ENCODE measurements at places on chromosomes 7 and 10.
A peak's percentile ranks its signal among the peaks of the same experiment; 100 is the strongest.

- no peak for DNase-seq
These were observed 558 bp downstream of the ARHGAP22 start for GRCh38 chr10:48604039-48604990.

DNA sequence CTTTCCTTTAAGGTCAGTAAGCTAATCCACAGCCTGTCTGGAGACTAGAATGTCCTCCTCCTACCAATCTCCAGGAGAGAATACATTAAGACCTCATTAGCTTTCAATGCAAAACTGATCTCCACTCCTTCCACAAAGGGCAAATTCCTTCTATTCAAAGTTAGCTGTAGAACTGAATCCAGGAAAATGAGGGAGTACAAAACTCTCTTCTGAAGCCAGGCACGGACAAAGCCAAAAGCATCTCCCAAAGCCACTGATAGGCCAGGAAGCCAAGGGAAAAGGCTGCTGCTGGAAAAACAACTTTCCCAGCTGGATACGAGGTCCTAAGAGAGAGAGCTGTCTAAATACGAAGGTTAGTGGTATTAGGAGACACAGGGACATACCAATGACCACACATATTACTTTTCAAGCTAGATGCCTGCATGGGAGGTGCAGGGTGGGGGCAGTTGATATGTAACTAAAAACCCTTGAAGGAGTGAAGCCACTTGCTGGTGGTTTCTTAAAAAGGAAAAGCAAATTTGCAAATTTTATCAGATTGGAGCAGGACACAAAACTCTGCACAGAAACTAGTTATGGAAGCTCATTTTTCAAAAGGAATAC is 43.6 kb downstream of the MKX start:
- DNase-seq, result no peak

GRCh38 chr7:36630112-36630650 is 94.1 kb downstream of the AOAH start:
- no peak for DNase-seq

GRCh38 chr10:83253011-83253671 is 886.2 kb upstream of the GHITM start:
- no peak for DNase-seq

- DNase-seq, result no peak
These were observed 25.0 kb downstream of the GPER1 start for GRCh38 chr7:1112625-1113547.

- no peak for DNase-seq
These were observed 4.0 kb downstream of the INPP5A start for GRCh38 chr10:132541601-132542011.

DNA sequence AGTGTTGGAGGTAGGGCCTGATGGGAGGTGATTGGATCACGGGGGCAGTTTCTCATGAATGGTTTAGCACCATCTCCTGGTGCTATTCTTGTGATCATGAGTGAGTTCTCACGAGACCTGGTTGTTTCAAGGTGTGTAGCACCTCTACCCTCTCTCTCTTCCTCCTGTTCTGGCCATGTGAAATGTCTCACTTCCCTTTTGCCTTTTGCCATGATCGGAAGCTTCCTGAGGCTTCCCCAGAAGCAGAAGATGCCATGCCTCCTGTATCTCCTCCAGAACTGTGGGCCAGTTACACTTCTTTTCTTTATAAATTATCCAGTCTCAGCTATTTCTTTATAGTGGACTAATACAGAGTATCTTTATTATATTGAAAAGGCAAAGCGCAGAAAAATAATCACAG is 90.1 kb downstream of the FAM171A1 start:
- DNase-seq, result no peak

DNA sequence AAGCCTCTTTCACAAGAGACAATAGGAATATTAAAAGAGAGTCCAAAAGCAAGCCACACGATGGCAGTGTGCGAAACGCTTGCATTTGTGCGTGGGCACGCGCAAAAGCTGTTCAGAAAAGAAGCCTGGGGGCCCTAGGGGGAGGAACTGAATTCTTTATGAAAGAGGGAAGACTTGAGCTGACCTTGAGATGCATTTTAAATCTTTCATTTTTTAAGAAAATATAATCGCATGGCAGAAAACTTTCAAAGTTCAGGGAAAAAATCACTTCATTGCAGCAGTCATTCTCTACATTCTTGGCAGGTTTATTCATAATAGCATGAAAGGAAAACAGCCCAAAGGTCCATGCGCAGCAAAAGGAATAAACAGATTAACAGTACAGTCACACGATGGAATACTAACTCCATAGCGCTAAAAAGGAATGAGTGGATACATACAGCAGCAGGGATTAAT is 206.5 kb upstream of the PRKCQ start:
- DNase-seq, result no peak

DNA sequence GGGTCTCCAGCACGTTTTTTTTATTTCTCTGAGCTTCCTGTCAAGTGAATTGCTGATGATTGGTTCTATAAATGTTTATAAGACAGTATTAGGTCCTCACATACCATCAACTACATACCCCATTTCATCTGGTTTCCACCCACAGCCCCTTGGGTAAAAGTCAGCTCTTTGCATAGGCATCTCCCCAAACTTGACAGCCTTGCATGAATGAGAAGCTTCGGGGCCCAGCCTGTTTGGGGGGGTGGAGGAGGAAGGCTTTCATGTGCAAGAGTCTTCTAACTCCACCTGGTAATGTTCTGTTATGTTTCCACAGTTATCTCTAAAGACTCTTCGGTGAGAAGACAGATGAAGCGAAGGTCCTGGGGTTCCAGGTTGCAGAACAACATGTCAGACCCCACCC is 75.4 kb downstream of the SCRN1 start:
- no peak for DNase-seq

DNA sequence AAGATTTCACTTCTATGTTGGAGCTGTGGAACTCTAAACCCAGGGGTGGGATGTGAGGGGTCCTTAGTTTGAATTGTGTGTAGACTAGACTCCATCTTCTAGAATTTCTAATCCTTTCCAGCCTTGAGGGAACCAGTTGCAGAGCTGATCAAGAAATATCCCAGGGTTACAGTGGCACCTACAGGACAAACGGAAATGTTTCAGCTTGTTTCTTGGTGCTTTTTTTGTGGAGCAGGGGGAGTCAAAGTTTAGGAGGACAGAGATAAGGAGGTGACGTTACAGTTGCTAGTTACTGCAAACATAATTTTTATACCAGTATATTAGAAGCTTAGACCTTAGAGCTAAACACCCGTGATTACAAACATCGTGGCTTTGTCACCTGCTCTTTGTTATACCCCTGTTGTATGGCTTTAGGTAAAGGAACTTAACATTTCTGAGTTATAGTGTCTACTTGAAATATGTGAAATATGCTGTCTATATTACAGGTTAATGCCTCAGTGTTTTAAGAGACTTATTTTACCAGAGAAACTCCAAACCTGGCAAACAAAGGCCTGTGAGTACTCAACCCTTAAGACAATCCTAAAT is 84.5 kb upstream of the DYNC1I1 start:
- DNase-seq, result no peak

DNA sequence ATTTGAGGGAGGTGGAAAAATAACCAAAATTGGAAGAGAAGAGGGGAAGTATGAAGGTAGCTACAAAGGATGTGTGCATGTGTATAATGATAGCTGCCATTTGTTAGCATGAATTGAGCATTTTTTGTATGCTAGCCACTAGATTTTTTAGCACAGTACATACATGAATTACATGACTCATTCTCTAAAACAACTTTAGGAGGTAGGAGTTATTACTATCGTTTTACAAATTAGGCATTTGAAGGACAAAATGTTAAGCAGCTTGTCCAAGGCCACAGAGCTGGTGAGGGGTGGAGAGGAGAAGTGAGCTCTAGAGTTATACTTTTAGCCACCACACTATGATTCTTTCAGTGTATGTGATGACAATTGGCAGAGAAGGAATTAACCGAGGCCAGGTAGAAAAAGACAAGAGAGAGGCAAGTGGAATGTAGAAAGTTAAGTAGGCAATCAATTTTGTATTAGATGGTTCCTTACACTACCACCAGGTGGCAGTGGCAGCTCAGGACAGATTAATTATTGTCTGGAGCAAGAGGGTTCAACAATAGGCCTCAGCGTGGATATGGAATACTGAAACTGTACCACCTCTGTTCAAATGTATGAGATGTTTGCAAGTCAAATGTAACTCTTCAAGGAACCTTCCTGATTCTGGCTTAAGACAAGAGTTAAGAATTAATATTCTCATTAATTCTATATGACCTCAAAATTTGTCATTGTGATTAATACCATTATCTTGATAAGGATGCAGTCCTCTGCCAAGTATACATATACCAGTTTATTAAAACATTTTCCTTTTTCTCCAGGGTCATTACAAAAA is 128.0 kb downstream of the MBL2 start:
- peak; percentile 33 for DNase-seq

- DNase-seq, result no peak
These were observed 161.0 kb upstream of the POT1 start for GRCh38 chr7:125090596-125090995.

GRCh38 chr7:2499719-2500430 is 19.7 kb upstream of the LFNG start:
- no peak for DNase-seq

- no peak for DNase-seq
These were observed 146.5 kb upstream of the PRSS1 start for GRCh38 chr7:142602756-142603155.

DNA sequence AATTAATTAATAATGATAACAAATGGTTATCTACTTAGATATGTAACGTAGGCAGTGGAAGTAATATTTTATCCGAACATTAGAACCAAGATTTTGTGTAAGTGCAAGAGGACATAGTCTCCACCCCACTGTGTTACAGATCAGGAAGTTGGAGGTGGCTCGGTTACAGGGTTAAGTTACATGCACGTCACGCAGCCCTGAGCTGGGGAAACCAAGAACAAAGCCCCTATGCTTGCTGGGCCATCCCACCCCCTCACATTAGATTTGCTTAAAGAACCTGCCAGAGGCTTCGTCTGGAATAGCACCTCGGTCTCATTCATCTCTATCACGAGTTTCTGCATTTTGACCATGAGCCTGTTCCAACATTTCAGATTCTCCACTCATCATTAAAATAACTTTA is 214.1 kb downstream of the ADARB2 start:
- DNase-seq, result no peak

GRCh38 chr7:111919631-111920179 is 286.5 kb downstream of the DOCK4 start:
- DNase-seq, result no peak

- DNase-seq, result no peak
These were observed 12.2 kb downstream of the ADAM8 start for GRCh38 chr10:133264461-133264860.

- no peak for DNase-seq
These were observed 3.3 kb downstream of the PCDH15 start for GRCh38 chr10:54797636-54798321.

DNA sequence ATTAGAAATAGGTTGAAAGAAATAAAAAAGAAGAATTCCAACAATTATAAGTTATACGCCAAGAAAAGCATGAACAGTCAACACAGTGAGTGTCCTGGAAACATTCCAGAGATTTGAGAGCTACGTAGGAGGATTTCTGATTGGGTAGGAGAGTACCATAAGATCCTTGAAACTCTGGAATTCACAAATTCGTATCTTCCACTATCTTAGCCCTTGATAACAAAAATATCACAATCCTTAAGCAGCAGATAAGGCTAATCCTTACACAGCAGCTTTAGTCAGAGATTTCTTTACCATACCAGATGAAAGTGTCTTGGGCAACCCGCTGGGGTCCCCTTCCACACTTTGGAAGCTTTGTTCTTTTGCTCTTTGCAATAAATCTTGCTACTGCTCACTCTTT is 8.2 kb downstream of the TPK1 start:
- DNase-seq, result no peak

DNA sequence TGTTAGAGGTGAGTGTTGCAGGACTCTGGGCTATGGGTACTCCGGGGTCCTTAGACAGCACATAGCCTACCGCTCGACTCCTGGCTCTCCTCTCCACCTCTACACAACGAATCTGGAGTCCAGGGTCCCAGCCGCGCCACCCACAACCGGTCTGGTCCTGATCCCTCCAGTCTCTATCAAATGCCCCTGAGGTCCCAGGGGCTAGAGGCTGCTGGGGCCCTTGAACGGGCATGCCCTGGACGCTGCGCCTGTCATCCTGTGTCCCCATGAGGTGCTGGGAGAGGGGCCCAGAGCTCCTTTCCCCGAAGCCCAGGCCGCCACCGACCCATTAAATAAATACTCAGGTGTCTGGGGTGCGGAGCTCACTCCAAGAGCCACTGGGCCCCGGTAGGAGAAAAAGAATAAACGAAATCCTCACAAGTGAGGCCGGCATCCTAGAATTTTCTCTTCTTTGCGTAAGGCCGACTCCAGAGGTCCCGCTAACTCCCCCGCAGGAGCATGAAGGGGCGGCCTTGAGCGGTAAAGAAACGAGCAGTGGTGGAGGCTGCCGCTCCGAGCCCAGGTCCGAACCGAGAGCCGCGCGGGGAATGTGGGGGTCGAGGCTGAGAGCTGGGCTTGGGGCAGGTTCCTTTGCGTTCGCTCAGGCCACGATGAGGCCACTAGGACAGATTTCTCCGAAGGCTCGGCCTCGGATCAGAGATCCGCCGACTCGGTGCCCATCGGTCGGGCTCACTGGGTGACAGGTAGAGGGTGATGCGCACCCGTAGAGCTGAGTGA is 166.7 kb downstream of the NRF1 start:
- no peak for DNase-seq

DNA sequence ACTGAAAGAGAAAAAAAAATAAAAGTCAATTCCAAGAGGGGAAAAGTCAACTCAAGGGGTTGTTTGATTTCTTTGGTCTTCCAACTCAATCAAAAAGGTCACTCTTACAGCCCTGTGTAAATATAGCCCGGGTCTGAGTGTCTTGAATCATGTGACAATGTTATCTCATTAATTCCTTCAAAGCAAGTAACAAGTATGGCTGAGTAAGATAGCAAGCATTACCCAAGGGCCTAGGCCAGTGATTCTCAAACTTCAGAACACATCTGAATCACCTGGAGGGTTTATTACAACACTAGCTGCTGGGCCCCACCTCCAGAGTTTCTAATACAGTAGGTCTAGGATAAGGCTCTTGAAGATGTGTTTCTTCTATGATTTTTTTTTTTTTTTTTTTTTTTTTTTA is 125.0 kb downstream of the PRLHR start:
- no peak for DNase-seq

- DNase-seq, result no peak
These were observed 3.3 kb downstream of the CASD1 start for GRCh38 chr7:94512735-94513564.

GRCh38 chr7:66682350-66683093 is 53.8 kb downstream of the KCTD7 start:
- DNase-seq, result no peak

All from stimulated activated CD8-positive, alpha-beta memory T cell treated with anti-CD3 and anti-CD28 coated beads, Interleukin-4, amount 100 ng/mL, for 48 hours (primary cell).